ENCODE measurements at places on chromosomes 3 and 15. TPM values are rescaled to one million over a fixed set of nuclear protein-coding genes. Genes with fewer than 3 reads are reported as not detected.

Gene FSTL1
- 0.12 TPM for total RNA-seq

Gene RPSA
- total RNA-seq = 2,627 TPM

Gene CACNA2D3
- not detected for total RNA-seq

Gene PRSS50
- total RNA-seq = not detected

Gene REC114
- total RNA-seq = not detected

DNA sequence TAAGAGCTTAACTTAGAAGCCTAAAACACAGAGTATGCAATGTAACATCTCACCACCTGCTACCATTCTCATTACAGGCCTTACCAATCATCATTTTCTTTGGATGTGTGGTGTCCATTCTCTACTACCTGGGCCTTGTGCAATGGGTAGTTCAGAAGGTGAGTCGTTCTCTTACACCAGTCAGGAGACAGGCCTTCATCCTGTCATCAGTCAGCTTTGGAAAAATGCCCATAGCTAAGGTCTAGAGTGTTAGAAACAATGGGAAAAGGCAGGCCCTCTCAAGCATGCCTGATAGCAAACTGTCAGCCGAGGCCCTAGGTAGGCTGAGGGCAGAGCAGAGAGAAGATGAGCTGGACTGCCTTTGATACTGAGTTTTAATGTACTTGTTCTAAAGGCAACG is 13.5 kb downstream of the SLC28A2 start:
- DNase-seq = no peak

DNA sequence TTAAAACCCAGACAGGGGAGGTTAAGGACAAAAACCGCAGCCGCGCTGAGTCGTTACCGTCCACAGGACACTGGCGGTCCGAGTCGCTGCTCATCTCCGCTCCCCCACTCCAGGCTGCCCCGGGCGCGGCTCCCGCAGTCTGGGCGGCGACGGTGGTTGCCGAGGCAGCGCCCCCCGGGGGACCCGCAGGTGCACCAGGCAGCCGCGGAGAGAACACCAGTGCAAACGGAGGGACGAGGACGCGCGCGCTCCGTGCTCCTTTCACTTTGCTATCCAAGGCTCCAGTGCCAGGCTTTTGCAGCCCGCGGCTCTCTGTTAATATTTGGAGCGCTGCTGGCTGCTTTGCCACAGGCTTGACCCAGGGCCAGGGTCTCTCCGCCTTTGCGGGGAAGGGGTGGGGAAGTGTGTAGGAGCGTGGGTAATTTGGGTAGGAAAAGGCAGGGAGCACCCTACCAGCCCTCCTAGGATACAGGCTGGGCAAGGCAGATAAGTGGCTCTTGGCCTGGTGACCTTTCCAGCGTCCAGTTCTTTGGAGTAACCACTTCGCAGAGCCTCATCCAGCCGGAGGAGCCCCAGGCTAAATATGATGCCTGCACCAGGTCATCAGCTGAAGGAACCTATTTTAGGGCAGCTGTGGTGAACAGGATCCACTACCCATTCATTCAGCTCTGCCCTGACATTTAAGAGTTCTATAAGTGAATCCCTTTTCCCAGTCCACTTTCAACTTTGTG is at the start of gene GADL1:
TSS of gene GADL1 (minus strand) at position 141 of the 731 bp plus-strand sequence. CDS start at position 94, 47 bp downstream.
- peak; percentile 36 for DNase-seq

- no peak for DNase-seq
These were observed 55.6 kb upstream of the TBC1D5 start for GRCh38 chr3:17798000-17798399.

DNA sequence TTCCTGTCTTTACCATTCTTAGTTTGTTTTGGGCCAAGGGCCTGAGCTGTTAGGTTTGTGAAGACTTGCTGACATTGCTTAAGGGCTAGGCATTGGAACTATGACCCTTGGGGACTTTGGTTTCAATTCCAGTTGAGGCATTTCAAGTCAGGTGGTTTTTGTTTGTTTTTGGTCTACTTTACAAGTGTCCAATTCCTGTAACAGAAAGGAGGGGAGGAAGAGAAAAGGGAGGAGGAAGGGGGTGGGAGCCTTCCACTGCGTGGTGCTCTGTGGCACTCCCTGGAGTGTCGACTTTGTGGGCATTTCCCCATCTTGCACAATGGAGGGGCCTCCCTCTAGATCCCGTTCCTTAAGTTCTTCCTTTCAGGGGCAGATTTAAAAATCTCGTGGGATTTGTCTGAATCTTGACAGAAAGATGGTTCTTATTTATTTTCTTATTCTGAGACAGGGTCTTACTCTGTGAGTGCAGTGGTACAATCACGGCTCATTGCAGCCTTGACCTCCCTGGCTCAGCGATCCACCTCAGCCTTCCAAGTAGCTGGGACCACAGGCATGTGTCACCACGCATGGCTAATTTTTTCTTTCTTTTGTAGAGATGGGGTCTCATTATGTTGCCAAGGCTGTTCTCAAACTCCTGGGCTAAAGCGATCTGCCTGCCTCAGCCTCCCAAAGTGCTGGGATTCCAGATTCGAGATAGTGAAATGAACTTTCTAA is 59.5 kb upstream of the RYK start:
- no peak for DNase-seq

- DNase-seq = no peak
These were observed 67.6 kb downstream of the MITF start for GRCh38 chr3:69806735-69807438.

GRCh38 chr3:145118303-145118702 is 1042.7 kb downstream of the PLOD2 start:
- DNase-seq = no peak

- DNase-seq = no peak
These were observed 153.9 kb downstream of the KLF13 start for GRCh38 chr15:31480356-31481025.

GRCh38 chr3:107241217-107241616 is 136.0 kb upstream of the CCDC54 start:
- DNase-seq = peak; percentile 16

Data from activated CD4-positive, alpha-beta memory T cell treated with anti-CD3 and anti-CD28 coated beads for 36 hours (primary cell).